ENCODE measurements at places on chromosomes 4 and X.

DNA sequence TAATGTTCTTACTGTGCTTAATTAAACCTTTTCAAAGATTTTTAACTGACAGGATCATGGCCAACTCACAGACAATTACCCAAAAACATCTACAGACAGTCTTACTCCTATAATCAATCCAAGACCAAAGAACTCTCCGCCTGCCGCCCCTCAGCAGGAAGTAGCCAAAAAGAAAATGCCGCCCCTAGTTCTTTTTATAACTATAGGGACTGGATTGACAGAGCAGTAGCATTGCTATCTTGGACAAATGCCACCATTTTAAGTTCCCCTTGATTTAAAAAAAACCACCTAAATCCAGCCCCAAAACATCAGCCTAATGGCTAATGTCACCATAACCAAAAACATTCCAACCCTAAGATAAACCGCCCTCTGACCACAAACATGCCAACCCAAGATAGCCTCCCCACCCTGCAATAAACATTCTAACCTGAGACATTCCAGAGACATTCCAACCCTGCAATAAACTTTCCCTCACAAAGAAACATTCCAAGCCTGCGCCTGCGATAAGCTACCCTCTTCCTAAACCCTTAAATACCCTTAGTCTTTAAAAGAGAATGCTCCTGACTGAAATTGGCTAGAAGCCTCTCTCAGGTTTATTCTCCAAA is 77.0 kb downstream of the COQ2 start:
- peak; percentile 68 for DNase-seq

GRCh38 chrX:11628399-11628798 is 37.3 kb downstream of the ARHGAP6 start:
- no peak for DNase-seq

DNA sequence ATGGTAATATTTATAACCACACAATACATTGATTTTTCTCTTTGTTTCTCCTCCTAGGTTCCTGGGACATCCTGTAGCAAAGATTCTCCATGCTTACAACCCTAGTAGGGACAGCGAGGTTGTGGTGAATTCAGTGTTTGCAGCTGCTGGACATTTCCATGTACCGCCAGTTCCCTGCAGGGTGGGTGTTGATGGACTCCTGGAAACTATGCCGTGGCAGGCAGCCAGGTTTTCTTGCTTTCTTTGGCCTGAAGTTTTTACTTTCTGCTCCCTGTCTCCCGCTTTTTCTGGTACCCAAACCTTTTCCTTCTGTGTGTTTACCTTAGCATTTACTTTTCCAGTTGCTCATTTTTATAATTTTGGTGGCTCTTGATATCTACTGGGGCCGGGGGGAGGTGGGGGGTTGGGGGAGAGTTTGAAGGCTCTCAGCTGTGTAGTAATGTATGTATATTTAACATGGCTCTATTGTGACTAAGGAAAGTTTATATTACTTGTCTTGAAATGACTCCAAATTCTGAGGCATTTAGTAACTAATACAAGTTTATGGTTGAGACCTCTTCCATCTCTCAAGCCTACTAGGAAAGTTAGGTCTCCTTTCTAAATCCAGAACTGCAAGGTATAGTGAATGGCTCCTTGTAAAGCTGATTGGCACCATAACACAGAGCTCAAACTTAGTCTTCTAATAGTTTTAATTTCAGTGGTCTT is 89.7 kb downstream of the TMEM131L start:
- DNase-seq = peak; percentile 23

DNA sequence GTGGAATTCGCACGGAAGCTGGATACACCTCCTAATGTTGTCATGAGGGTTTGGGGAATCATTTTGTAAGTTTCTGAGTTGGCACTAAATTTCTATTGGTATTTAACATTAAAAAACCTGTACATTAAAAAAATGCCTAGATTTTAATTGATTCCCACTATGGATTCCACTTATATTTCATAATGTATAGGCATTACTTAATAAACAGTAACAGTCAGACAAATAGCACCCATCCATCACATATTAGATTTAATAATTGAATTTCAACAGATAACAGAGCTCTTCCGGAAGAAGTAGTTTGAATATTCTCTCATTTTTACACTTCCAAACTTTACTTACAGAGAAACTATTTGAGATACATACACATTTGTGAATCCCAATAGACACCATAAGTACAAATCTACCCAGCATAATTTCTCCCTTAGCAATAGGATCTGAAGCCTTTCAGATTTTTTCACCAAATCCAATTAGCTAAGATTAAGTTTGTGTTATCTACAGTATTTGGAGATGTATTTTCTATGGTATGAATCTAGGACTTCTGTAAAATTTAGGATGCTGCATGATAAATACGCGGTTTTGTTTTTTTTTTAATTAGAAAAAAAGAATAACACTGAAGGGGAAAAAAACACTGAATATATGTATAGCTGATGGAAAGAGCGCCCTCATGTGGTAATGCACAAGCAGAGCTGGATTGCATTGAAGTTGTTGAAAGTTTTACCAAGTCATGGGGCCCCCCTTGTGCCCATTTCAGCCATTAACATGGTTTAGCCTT is 12.2 kb upstream of the ODAM start:
- DNase-seq = peak; percentile 64

DNA sequence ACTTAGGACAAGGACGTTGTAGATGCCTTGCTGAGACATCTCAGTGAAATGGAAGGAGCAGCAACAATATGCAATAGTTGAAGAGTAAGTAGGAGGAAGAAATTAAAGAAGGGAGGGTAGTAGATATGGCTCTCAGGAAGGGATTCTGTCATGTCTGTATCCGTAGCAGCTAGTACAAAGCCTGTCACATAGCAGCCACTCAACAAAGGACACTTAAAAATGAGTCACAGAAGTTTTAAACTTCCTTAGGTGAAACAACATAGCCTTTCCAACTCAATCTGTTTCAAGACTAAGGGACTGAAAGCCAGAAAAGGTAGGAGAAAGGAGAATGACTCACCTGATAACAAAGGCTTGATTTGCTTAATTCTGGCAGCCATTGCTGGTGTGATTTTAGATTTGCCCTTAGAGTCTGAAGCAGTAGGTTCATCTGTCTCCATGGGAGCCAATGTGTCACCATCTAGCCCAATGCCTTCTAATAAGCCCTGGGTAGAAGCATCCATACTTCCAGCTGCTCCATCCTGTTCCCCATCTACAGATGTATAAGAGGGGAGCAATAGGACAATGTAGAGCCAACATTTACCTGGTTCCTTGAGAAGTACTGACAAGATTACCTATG is 86.6 kb downstream of the HUWE1 start:
- DNase-seq = no peak

- DNase-seq = no peak
These were observed 1699.8 kb upstream of the IGFBP7 start for GRCh38 chr4:58809948-58810347.

GRCh38 chr4:75831856-75832405 is 70.3 kb downstream of the PPEF2 start:
- DNase-seq = no peak

- no peak for DNase-seq
These were observed 4.8 kb upstream of the STBD1 start for GRCh38 chr4:76301775-76302162.

DNA sequence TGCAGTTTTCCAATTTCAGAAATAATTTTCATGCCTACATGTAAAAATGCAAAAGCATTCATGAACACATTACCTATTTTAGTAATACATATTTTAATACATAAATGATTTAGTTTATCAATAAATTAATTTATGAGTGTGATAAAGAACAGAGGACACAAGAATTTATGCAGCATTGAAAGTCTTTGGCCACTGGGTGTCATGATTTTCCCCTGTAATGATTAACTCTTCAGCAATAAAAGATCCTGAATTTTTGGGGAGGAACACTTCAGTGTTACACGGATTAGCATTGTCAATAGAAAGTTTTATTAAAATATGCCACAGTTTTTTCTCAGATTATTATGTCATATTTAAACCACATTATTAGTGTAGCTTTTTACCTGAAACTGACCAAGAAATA is 8.6 kb upstream of the VCX2 start:
- peak; percentile 22 for DNase-seq

DNA sequence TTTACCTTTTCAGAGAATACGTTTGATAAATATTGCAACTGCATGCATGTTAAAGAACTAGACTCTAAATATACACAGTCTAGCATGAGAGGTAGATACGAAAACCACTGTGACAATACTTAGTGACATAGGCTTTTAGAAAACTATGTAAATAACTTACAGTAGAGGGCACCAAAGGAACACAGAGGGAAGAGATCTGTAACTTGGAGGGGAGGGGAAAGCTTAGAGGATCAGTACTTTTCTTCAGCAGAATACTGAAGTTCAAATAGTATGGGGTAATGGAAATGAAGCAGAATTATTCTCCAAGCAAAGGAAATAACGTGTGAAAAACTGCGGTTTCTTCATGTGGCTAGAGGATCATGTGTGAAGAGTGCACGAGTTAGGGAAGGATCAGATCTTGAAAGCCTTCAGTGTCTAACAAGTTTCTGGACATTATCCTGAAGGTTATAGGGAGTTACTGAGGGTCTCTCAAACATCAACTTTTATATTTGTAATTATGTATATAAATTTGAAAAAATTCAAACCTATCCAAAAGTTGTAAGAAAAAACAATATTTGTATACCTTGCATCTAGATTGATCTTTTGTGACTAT is 264.3 kb downstream of the NPFFR2 start:
- DNase-seq = peak; percentile 71

- no peak for DNase-seq
These were observed 15.4 kb downstream of the SMIM10 start for GRCh38 chrX:135006187-135006586.

DNA sequence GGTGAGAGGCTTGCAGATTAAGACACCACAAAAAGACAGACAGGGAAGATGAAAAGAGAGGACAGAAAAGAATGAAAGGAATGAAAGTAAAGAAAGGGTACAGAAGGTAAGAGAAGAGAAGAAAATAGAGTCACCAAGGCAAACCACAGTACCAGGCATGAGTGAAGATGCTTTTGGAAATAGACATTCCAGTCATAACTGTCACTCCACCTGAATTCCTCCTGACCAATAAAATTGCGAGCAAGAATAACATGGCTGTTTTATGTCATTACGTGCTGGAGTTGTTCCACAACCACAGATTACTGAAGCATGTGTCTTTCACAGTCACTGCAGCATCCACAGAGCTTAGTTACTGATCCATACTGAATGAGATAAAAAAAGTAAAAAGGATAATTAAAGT is 864.9 kb upstream of the SLIT2 start:
- peak; percentile 21 for DNase-seq

GRCh38 chrX:53571494-53571893 is 115.0 kb downstream of the HUWE1 start:
- DNase-seq = no peak

DNA sequence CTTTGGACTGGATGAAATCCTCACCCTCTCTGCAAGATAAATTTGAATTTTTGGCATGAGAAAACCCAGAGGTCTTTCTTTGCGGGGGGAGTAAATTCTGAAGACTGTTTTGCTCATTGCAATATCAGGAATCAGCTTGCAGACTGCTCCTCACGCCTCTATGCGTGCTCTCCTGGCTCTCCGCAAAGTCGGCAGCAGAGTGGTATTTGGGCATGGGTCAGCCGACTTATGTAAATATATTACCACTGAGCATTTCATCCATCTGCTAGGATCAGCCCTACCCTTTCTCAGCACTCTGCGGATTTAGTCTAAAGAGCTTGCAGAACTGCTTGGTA is 288.0 kb downstream of the ASMT start:
- no peak for DNase-seq

DNA sequence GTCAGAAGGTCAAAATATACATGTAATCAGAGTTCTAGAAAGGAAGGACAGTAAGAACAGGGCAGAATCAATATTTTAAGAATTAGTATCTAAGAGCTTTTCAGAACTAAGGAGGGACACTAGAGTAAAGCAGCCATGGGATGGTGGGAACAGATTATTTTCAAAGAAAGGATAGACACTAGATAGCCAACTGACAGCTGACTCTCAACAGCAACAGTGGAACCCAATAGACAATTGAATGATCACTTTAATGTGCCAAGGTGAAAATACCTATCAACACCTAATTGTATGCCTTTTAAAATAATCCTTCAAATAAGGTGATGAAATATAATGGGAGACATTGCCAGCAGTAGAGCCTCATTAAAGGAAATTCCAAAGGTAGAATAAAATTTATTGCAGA is 26.5 kb upstream of the CCDC160 start:
- DNase-seq = no peak

DNA sequence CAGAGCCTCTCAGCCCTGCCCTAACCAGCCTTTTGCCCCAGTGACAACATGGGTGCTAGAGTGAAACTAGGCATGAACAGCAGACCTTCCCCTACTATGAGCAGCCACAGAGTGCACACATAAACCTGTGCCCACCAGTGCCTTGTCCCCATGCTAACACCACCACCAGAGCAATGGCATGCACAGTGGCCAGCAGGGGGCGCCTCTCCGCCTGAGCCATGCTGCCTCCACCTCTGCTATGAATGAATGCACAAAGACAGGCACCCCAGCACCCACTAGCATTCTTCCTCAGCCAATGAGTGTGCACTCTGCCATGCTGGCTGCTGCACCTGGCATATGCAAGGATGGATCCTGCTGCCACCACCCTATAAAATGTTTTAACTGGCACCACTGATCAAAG is 286.9 kb upstream of the FGF16 start:
- peak; percentile 1 for DNase-seq

DNA sequence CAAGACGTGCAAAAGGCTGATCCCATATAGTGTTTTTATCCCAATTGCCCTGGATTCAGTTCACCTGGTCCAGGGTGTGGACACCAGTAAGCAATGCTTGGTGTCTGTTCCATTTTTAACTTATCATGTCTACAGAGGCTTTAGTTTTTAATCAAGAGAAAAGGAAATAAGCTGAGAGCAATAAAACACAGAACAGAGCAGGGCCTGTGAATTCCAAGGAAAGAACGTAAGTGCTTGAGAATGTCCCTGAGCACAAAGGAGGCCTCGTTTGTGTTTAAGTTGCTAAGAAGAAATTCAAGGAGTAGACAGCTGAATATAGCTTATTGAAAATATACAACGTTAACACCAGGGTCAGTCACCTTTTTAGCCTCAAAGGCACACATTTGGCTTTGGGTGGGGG is 191.3 kb downstream of the GPC3 start:
- no peak for DNase-seq

DNA sequence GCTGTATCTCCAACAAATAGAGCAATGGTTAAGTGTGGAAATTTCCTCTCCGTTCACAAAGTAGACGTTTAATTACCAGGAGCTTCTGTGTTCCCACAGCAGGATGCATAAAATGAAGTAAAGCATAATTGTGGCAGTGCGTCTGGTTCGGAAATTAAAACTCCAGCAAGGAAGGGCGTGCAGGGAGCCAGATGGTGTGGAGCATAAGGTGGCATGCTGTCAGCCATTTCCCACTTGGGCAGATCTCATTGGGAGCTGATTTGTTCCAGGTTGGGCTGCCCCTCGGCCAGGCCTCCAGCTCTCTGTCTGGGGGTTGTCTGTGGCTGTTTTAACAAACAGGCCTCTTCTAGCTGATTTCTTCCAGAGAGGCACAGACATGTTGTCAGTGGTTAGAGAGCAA is 182.1 kb upstream of the CLNK start:
- no peak for DNase-seq

DNA sequence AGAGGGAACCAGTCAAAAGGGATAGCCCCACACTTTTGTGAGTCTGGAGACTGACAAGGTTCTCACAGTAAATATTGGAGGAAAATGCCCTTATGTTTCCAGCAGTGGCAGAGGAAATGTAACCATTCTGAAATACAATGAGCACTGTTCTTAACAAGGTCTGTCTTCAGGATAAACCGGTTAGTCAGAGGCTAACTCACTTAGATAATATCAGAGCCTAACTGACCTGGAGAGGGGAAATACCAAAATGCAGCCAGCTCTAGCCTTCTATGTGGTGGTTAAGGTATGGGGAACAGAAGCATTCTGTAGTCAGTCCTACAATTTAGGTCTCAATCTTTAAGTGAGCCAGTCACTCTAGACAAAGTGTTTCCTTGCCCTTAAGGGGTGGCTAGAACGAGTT is 70.8 kb downstream of the TBCK start:
- DNase-seq = no peak

Measured in ELR (cell line).